ENCODE measurements at places on chromosomes 3 and 15. TPM values are rescaled to one million over a fixed set of nuclear protein-coding genes. Genes with fewer than 3 reads are reported as not detected.

Gene CLSTN2
- not detected for total RNA-seq

Gene SLC4A7
- total RNA-seq = 39.0 TPM

DNA sequence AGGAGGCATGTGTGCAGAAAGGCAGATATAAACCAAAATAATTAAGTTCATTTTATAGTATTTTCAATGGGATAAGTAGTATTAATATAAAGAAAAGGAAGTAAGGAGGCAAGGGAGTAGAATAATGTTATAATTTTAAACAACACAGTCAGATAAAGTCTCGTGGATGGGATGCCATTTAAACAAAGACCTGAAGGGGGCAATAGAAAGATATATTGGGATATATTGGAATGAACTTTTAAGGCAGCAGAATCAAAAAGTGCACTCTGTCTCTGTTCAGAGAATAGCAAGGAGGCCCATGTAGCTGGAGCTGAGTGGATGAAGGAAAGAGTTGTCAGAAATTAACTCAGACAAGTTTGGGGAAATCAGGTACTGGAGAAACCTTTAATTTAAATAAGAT, 158.7 kb downstream of the CGGBP1 start:
- no peak for DNase-seq

Gene UROC1
- not detected for total RNA-seq

DNA sequence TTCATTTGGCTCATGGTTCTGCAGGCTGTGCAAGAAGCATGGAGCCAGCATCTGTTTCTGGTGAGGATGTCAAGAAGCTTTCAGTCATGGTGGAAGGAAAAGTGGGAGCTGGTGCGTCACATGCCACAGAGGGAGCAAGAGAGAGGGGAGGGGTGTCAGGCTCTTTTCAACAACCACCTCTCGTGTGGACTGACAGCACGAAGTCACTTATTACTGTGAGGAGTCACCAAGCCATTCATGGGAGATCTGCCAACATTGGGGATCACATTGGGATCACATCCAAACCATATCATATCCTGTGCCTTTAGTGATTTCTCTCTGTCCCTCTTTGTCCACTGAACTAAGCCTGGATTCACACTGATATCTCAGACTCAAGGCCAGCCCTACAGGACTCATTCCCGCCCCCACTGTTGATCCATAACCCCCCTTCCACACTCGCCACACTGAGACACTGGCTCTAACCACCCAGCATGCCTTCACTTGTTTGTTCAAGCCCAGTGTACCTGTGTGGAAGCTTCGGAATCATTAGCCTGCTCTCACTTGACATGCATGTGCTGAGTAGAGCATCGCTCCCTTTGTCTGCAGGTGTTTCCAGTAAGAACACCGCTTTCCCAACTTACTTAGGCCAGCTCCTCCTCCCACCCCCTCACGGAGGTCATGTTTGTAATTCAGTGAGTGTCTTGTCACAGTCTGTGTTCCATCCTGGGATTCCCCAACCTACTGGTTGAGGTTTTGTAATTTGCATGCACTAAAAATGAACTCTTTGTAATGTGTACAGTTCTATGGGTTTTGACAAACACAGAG, 132.2 kb downstream of the KLF13 start:
- DNase-seq = peak; percentile 86

DNA sequence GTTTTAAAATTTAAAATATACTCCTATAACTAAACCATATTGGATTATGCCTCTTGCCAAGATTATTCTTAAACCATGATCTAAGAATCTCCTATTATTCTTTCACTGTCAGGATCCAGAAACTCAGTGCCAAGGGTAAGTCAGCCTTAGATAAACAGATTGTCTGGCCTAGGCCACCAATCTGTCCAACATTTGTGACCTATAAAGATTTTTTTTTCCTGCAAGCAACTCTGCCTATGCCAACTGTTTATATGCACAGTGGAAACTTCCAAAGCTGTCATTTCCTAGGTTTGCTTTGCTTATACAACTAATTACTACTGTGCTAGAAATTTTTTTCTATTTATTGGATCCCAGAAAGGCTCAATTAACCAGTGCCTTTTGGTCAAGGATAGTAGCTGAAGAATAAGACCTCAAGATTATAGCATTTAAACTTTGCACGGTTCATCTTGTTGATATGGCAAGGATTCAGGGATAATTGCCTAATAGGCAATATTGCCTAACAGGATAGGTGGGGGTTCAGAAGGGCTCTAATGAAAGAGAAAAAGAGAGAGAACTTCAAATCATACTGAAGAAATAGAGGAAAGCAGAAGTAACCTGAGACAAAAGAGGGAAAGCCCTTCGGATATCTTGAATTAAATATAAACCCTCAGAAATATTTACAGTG, 22.8 kb downstream of the GAP43 start:
- no peak for DNase-seq

- no peak for DNase-seq
These were observed 134.9 kb downstream of the CACNA2D3 start for GRCh38 chr3:54257125-54257720.

GRCh38 chr15:56628893-56629532, 104.3 kb downstream of the ZNF280D start:
- no peak for DNase-seq

Data from activated naive CD4-positive, alpha-beta T cell treated with anti-CD3 and anti-CD28 coated beads for 36 hours (primary cell).